Kidney glomerular epithelial cell (primary cell): ENCODE measurements at places on chromosomes 5 and 9.

- DNase-seq: no peak
Observed at GRCh38 chr5:123538670-123539459, 26.9 kb downstream of the CSNK1G3 start.

GRCh38 chr5:156716591-156717380 lies 133.3 kb upstream of the PPP1R2B start:
- DNase-seq: no peak

DNA sequence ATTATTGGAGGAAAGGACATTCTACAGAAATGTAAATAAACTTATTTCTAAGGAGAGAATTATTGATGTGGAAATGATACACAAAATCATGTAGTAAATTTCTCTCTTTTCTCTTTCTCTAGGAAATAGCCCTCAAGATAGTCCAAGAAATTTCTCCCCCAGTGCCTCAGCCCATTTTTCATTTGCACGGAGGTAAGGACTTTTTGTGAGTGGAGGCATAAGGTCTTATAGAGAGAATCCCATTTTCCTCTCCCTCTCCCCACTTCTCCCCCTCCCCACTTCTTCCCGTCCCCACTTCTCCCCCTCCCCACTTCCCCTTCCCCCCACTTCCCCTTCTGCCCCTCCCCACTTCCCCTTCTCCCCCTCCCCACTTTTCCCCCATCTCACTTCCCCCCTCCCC lies 106.6 kb downstream of the CD180 start:
- no peak for DNase-seq

DNA sequence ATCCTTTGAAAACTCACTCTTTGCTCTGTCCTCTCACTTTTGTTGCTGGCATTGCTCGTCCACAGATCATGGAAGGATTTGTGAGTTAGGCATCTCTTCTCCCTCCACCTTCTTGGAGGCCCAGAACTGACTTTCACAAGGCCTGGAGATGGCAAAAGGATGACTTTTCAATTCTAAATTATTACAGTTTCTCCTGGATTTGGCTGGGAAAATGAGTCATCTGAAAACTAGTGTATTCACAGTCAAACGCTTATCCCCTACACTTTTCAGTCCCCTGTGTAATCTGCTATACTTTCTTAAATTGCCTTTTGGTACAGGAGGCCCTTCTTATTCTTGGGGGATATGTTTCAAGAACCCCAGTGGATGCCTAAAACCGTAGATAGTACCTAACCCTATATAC lies 35.6 kb downstream of the ADRA1B start:
- no peak for DNase-seq

DNA sequence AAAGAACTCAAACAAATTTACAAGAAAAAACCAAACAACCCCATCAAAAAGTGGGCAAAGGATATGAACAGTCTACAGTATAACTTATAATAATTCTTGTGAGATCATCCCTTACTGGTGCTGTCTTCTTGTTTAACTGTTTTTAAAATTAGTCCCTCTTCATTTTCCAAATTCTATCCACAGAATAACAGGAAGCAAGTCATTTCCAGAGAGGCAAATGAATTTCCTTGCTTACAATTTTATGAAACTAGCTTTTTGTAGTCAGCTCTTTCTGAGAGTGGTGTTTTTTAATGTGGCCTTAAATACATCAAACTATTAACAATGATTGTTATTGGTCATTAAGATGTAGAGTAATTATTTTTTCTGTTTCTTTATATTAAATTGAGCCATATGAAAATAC lies 40.6 kb downstream of the FAM174A start:
- DNase-seq: no peak

- no peak for DNase-seq
Observed at GRCh38 chr9:76690973-76691370, 73.3 kb upstream of the PCA3 start.

DNA sequence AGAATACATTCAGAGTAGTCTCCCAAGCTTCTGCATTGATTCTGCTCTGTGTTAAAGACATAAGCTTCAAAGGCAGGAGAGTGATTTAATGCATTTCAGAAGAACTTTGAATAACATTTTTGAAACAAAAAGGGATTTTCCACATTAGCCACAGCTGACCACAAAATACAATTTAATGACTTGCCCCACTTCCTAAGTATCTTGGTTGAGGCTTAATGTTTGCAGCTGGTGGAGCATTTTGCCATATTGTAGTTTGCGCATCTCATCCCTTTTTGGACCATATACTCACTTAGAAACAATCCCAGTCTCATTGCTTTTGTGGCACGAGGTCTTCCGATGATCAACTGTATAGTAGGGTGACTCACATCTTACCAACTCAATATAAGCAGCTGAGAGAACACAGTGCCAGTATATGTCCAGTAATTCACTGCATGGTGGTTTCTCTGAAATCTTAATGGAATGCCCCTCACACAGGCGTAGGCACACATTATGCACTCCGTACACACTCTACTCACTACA lies 455.8 kb upstream of the PTGER4 start:
- DNase-seq: peak; percentile 17

DNA sequence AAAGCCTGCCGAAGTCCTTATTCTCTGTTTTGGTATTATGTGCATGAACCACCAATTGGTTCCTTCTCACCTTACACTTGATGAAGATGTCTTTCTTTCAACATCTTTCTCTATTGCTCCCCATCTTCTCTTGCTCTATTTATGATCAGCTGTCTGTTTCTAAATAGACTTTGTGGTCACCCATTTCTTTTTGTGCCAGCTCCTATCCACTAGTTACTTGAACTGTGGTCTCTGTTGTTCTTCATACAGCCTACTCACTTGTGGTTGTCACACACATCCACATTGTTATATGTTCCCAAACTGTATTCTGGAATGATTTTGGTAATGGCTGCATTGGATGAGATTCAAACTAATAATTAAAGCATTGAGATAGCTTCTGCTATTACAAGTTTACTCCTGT lies 11.4 kb downstream of the VCAN start:
- no peak for DNase-seq

DNA sequence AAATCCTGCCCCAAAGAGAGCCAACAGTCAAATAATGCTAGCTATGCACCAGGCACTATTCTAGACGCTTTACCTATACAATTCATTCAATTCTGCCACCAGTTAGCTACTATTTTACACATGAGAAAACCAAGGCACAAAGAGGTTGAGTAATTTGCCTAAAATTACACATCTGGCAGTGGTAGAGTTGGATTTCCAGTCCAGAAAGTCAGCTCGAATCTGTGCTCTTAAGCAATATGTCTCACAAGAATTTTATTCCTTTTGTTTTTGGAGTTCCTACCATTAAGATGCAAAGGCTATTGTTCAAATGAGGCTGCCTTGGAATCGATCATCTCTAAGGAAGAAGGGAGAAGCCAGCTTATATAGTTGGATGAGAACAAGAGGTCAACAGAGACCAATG lies 256.9 kb upstream of the RASA1 start:
- DNase-seq: no peak

GRCh38 chr9:135704483-135704882 lies 2.5 kb downstream of the KCNT1 start:
- DNase-seq: no peak

- no peak for DNase-seq
Observed at GRCh38 chr9:93223260-93224180, 39.6 kb downstream of the WNK2 start.

DNA sequence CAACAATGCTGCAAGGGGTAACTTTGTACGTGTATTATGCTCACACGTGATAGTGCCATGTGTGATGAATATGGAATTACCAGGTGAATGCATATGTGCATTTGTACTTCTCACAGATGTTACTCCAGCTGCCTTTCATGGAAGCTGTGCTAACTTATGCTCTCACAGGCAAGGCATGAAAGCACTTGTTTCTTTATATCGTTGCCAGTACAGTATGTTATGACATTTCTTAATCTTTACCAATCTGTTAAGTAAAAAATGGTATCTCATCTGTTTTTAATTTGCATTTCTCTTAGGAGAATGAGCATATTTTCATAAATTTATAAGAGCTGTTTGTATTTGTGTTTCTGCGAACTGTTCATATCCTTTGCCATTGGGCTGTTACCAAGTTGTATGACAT lies 311.8 kb upstream of the DMRT1 start:
- no peak for DNase-seq

GRCh38 chr9:125690679-125691078 lies 16.3 kb downstream of the MAPKAP1 start:
- no peak for DNase-seq

- no peak for DNase-seq
Observed at GRCh38 chr9:134442486-134443173, 116.4 kb downstream of the RXRA start.

GRCh38 chr5:175059687-175060211 lies 335.4 kb downstream of the MSX2 start:
- no peak for DNase-seq

DNA sequence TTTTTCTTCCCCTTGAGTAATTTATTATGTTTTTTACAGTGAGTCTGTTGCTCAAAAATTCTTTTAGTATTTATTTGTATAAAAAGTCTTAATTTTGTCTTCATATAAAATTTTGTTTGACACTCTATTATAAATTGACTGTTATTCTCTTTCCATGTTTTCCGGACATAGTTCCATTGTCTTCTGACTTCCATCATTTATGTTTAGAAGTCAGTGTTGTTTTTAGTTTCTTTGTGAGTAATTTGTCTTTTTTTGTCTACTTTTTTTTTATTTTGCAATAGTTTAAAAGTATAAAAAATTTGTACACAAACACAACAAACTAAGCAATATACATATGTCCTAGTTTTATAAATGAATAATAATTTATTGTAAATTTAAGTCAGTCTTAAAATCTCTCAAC lies 25.7 kb upstream of the SPDL1 start:
- DNase-seq: no peak
